ENCODE measurements at places on chromosomes 3 and 15. TPM values are rescaled to one million over a fixed set of nuclear protein-coding genes. Genes with fewer than 3 reads are reported as not detected.

ADGRG7 gene
- not detected for polyA plus RNA-seq

ANKDD1A gene
- polyA plus RNA-seq: 0.20 TPM

SOX2 gene
- polyA plus RNA-seq: not detected

ALS2CL gene
- 6.2 TPM for polyA plus RNA-seq

LRRC57 gene
- polyA plus RNA-seq: 4.8 TPM

OCA2 gene
- not detected for polyA plus RNA-seq

DGKG gene
- not detected for polyA plus RNA-seq

MME gene
- polyA plus RNA-seq: not detected

IFT57 gene
- 27.4 TPM for polyA plus RNA-seq

AADACL2 gene
- polyA plus RNA-seq: not detected

FOXB1 gene
- 0.91 TPM for polyA plus RNA-seq

HIGD2B gene
- not detected for polyA plus RNA-seq

DZIP1L gene
- polyA plus RNA-seq: not detected

Measured in naive thymus-derived CD4-positive, alpha-beta T cell (primary cell).